NCI-H2171 treated with DMSO at 0.1 percent for 48 hours (cell line): ENCODE measurements at places on chromosomes 1 and 21.
A peak's percentile ranks its signal among the peaks of the same experiment; 100 is the strongest.

DNA sequence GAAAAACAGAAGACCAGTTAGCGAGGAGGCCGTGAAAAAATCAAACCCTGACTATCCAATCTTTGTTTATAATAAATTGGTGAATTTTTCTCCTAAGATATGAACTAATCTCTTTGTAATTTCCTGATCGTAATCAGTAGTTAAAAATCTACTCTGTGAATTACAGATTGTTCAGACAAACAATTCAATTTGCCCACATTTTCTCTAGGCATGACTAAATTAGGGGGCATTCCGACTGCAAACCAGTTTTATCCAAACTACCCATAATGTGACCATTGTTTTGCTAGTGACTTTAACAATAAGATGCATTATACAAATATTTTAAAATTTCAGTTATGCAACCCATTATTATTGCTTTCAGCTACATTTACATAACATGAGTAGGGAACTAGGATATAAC, 546.9 kb upstream of the ADAMTS5 start:
- no peak for DNase-seq

- DNase-seq: no peak
Measured at GRCh38 chr1:44717156-44717555, 13.8 kb downstream of the RNU5D-1 start.

DNA sequence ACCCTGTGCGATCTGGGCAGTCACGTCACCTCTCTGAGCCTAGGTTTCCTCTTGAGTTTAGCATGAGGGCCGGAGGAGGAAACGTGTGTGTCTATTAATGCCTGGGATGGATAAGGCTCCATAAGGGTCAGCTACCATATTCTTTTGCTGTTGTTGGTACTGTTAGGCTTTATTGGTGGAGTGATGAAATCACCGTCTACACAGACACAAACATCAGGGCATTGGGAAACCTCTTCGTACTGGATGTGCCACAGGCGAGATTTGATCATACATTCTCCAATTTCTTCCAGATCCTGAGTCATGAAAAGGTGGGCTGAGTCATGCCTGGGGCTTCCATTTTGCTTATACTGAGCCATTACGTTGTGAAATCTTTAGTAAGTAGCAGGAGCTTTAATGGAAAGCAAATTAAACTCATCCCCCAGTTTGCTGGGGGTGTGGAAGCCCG, 24.9 kb upstream of the GRHL3 start:
- peak; percentile 12 for DNase-seq

DNA sequence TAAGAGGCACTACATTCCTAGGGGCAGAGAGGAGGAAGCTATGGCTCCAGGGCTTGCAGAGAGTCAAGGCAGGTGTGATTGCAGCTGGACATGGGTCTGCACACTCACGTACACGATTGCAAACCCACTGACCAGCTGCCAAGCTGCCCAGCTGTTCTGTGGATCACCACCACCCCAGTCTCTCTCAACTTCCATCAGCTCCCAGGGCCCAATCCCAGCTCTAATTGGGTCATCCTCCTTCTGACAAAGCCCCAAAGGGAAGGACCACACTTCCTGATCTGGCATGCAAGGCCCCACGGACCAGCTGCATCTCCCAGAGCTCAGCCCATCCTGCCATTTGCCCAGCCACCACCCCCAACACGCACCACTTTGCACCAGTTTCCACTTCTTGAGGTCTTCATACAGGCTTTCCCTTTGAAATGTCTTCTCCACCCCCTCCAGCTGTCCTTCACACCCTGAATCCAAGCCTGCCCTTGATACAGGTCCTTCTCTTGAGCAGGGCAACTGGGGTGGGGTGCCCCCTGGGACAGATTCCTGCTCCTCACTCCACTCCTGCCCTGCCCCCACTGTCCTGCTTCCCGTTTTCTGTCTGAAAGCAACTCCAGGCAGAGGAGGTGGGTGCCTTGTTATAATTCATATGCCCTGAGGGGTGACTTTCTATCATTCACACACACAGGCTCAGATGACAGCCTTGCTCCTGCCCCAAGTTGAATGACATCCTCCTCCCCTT, 179.4 kb upstream of the EDN2 start:
- DNase-seq: no peak

- no peak for DNase-seq
Measured at GRCh38 chr1:91826649-91827048, 59.3 kb downstream of the TGFBR3 start.

GRCh38 chr1:109882288-109883245, 28.1 kb upstream of the CSF1 start:
- no peak for DNase-seq
